ENCODE measurements at places on chromosomes 5 and 9.
A peak's percentile ranks its signal among the peaks of the same experiment; 100 is the strongest.

DNA sequence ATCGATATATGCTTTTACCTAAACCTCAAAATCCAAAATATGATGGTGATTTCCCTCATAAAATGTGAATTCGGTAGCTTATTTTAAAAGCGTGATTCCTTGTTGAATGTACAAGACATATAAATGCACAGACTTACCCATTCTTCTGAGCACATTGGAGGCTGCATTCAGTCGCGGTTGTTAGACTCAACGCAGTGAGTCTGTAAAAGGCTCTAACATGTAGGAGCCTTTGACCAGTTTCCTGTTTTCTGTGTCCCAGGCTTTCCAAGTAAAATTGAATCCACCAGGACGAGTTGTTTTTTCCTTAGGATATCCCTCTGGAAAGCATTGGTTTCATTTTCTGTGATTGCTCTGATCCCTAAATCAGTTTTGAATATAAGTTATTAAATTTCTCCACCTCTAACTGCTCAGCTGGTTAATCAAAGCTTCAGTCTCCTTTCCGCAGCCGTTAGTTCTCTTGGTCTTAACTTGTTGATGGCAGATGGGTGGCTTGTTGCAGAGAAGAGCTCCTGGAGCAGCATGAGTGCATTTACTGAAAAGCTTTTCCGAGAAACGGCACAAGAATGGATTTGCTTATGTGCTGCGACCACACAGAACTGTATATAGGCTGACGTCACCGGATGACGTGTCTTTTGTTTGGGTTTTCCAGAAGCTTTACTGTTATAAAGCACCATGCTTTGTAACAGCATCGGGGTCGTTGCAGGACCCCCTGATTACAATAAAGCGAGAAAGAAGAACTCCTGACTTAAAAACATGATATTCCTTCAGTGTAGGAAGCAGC is at the start of gene LRRTM2:
Gene LRRTM2, minus strand, starts transcription at position 565 of the 781 bp plus-strand sequence. Its CDS starts 424 bp downstream, at position 141.
- no peak for DNase-seq

DNA sequence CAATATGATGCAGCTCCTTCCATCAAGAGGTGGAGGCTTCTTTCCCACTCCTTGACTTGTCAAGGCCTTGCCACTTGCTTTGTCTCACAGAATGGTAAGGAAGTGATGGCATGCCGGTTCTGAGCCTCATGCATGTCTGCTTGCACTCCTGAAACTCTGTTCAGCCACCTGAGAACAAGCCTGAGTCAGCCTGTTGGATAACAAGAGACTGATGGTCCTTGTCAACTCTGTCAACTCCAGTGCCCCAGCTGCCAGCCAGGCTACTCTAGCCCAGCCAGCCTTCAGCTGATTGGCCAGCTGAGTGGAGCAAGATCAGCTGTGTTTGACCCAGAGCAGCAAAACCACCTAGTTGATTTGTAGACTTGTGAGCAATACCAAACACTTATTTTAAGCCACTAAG is 4.4 kb upstream of the TENT4A start:
- no peak for DNase-seq

GRCh38 chr9:88880199-88880598 is 111.1 kb upstream of the S1PR3 start:
- DNase-seq = no peak

GRCh38 chr5:152058267-152058666 is 133.6 kb upstream of the GLRA1 start:
- no peak for DNase-seq

GRCh38 chr9:104783588-104783987 is 19.7 kb downstream of the NIPSNAP3B start:
- DNase-seq = no peak

- no peak for DNase-seq
These were observed 44.9 kb downstream of the APBA1 start for GRCh38 chr9:69627281-69627680.

DNA sequence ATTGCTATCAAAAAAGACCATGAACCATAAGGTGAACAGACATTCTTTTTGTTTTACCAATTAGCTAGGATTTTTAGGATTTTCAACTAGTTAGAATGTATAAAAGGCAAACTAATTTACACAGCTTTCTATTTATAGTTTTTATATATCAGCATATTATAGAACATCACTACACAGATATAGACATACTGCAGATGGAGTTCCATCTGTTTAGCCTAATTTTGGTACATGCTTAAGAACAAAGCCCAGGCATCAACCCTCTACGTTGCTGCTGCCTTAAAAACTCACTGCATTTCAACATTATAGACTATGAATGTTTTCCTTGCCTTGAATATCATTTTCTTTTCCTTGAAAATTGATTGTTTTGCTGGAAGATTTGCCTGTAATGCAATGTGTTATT is 2227.5 kb upstream of the C9orf72 start:
- DNase-seq = no peak

- DNase-seq = no peak
These were observed 62.0 kb downstream of the BHMT start for GRCh38 chr5:79173626-79174025.

DNA sequence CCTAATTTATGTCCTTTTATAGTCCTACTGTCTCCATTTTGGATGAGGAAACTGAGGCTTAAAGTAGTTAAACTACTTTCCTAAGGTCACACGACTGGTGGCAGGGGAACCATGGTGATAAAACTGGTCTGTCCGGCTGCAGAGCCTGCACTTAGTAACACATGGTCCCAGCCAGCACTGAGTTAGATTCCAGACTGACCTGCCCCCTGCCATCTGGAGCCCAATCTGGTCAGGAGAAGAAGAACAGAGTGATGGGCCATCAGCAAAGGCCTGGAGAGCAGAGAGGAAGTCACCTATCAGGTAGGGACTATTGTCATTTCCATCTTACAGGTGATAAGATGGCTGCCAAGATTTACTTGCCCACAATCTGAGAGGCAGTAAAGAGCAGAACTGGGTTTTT is 86.6 kb upstream of the SLC25A48 start:
- DNase-seq = no peak

GRCh38 chr5:89407054-89407453 is 524.1 kb upstream of the MEF2C start:
- no peak for DNase-seq

- DNase-seq = peak; percentile 79
These were observed 3.6 kb upstream of the PFN3 start for GRCh38 chr5:177403792-177404640.

- no peak for DNase-seq
These were observed 8.4 kb downstream of the EEIG1 start for GRCh38 chr9:127972236-127972871.

- DNase-seq = no peak
These were observed 52.4 kb downstream of the SLIT3 start for GRCh38 chr5:169248550-169248949.

GRCh38 chr9:110244616-110245015 is 11.7 kb downstream of the TXN start:
- DNase-seq = no peak

- DNase-seq = no peak
These were observed 1.3 kb upstream of the LPCAT1 start for GRCh38 chr5:1524799-1525623.

GRCh38 chr9:107308461-107308860 is 25.4 kb downstream of the RAD23B start:
- DNase-seq = no peak

GRCh38 chr5:150146862-150147601 is 8.6 kb downstream of the PDGFRB start:
- DNase-seq = no peak

DNA sequence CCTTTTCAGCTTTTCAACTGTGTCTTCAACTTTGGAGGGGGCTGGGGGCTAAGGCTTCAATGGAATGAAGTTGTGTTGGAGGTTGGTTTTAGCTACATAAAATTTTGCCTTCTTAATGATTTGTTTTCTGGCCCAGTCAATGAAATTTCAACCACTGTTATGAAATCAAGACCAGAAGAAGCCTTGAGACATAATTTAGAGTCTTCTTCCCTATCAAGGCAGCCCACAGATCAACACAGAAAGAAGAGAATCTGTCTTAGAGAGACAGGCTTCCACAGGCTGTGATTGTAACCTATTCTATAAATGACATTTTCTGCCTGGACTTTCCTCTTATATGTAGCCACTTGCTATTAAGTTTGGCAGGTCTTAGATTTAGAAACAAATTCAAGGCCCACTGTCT is 46.5 kb upstream of the ZSWIM6 start:
- DNase-seq = no peak

DNA sequence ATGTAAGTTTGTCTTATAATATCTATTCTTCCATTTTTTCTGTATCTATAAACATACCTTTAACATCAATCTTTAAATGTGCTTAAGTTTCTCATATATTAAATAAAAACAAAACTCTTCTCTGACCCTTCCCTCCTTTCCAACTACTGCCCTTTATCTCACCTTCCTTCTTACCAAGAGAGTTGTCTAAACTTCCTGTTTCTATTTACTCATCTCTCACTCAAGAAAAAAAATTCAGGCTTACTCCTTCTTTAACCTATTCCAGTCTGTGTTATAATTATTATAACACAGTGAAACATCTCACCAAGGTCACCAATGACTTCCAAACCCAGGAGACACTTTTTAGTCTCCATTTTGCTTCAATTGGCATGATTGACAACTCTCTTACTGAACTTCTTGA is 140.9 kb downstream of the CCDC171 start:
- DNase-seq = no peak

DNA sequence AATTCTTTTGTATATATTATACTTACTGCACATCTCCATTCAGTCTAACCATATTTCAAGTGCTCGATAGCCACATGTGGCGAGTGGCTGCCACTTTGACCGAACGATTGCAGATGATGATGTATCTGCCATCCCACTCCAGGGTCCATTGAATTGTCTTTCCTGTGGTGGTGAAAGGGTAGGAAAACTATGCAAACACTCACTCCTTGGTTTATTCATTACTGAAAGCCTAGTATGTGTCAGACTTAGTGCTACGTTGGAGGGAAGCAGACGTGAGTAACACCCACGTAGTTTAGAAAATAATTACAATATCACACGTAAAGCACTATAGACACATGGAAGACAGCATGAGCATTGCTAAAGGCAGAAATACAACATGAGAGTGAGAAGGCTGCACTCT is 353.7 kb downstream of the CSNK1G3 start:
- no peak for DNase-seq

DNA sequence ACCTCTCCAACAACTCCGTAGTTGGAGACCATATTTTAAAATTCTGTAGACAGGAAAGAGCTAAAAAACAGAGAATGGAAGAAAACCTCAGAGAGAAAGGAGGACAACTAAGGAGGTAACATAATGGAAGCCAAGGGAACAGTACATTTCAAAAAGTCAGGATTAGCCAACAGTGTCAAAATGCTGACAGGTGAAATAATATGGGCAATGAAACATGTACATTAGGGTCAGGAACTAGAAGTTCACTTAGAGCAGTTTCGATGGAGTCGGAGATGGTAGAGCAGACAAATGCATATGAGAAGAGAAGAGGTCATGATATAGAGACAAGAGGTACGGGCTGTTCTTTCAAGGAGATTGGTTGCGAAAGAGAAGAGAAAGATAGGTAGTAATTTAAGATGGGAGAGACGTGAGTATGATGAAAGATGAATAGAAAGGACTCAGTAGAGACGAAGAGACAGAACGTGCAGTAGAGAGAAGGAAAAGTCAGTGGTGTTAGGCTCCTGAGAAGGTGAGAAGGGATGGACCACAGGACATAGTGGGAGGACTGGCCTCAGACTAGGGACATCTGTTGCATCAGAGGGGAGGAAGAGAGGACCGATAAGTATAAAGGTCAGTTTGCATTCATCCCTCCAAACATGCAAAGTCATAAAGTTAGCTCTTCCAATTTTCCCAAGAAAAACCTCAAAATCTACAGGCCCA is 25.6 kb downstream of the NRG2 start:
- no peak for DNase-seq

DNA sequence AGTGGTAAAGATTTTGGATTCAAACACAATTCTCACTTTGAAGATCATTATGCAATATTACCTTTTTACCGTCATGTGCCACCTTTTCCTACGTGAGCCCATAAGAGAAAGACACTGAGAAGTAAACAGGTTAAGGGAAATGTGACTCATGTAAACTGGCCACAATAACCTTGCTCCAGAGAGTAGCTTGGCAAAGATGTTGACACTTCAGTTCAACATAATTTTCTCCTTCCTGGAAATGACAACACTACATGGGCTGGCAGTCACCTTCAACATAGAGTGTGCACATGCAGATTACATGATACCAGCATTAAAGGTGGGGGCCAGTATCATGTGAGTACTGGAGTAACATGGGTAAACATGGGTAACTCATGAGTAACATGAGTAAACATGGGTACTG is 141.9 kb downstream of the CDK5RAP2 start:
- no peak for DNase-seq

DNA sequence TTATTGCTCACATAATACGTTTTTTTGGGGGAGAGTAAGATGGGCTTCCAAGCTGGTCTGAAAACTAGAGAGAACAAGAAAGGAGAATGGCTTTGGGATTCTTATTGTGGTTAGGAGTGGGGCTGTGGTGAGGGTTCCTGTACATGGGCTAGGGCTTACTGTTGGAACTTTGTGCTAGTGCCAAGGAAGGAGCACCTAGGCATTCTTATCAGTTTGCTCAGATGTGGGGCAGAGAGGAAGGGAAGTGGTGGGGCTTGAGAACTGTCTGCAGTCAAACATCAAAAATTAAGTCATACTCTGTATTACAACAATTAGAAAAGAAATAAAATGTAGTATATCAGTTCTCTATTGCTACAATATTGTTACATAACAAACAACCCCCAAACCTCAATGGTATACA is 4.0 kb upstream of the THBS4 start:
- no peak for DNase-seq

GRCh38 chr9:22374051-22374450 is 72.6 kb upstream of the DMRTA1 start:
- no peak for DNase-seq

- DNase-seq = no peak
These were observed 138.5 kb upstream of the TYRP1 start for GRCh38 chr9:12554636-12555035.

- DNase-seq = no peak
These were observed 38.9 kb downstream of the TPPP start for GRCh38 chr5:654071-654778.

GRCh38 chr5:97550164-97550563 is 367.1 kb upstream of the RIOK2 start:
- DNase-seq = no peak

GRCh38 chr9:89361816-89362646 is 43.7 kb downstream of the SECISBP2 start:
- DNase-seq = no peak

GRCh38 chr5:156396830-156397081 is 69.8 kb downstream of the SGCD start:
- DNase-seq = no peak

All from activated CD4-positive, alpha-beta T cell treated with anti-CD3 and anti-CD28 coated beads for 24 hours (primary cell).